Stimulated activated CD8-positive, alpha-beta memory T cell treated with anti-CD3 and anti-CD28 coated beads, Interleukin-4, amount 100 ng/mL, for 4 hours (primary cell): ENCODE measurements at places on chromosomes 5 and 9.

DNA sequence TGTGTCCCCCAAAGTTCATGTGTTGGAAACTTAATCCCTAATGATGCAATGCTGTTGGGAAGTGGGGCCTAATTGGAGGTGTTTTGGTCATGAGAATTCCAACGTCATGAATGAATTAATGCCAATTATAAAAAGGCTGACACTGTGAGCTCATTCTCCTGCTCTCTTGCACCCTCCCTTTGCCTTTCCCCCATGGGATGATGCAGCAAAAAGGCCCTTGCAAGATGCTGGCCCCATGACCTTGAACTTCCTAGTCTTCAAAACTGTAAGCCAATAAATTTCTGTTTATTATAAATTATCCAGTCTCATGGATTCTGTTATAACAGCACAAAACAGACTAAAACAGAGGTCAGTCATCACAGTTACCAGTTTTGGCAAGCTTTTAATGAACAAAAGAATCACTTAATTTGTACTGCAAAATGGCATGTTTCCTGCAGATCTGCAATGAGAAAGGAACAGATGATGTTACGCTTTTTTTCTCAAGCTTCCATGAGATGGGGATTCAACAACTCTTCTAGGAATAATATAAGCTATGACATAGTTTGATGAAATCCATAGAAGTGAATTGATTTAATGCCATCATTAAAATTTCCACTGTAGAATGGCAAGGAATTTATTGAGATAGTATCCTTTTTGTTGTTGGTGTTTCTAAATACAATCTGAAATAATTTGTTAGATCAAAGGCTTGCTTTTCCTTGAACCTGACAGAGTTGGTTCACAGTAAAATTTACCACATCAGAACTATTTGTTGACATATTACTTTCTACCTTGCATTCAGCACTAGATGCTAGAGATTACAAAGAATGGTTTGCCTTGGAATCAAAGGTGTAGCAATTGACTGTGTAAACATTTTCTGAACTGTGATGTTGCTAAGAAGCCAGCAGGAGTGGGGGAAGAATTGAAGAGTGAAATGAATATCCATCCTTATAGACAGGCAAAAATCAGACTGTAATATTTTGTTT lies 29.3 kb upstream of the RFK start:
- DNase-seq = no peak

- DNase-seq = no peak
Observed at GRCh38 chr5:58114324-58114723, 345.6 kb downstream of the PLK2 start.

- DNase-seq = no peak
Observed at GRCh38 chr5:173535166-173535975, 81.1 kb downstream of the BOD1 start.

GRCh38 chr5:21125238-21125983 lies 1137.4 kb upstream of the CDH18 start:
- no peak for DNase-seq

- DNase-seq = no peak
Observed at GRCh38 chr5:172867761-172868435, 33.8 kb downstream of the ERGIC1 start.

DNA sequence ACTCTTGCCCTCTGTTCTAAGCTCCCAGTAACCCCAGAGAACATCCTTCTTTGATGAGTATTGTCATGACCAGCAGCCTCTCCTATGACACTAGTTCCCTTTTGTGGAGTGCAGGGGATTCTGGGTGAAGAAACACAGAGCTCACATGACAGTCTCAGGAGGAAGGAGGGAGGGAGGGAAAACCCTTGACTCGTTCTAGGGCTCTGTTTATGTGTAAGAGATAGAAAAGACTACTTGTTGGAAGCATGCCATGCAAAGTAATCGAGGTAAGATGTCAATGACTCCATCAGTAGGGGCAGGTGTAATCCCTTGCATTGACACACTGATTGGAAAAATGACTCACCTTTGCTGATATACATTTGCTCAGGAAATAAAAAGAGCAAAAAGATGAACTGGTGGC lies 190.2 kb upstream of the ELL2 start:
- no peak for DNase-seq

GRCh38 chr5:108560166-108560565 lies 178.3 kb upstream of the FBXL17 start:
- DNase-seq = no peak

DNA sequence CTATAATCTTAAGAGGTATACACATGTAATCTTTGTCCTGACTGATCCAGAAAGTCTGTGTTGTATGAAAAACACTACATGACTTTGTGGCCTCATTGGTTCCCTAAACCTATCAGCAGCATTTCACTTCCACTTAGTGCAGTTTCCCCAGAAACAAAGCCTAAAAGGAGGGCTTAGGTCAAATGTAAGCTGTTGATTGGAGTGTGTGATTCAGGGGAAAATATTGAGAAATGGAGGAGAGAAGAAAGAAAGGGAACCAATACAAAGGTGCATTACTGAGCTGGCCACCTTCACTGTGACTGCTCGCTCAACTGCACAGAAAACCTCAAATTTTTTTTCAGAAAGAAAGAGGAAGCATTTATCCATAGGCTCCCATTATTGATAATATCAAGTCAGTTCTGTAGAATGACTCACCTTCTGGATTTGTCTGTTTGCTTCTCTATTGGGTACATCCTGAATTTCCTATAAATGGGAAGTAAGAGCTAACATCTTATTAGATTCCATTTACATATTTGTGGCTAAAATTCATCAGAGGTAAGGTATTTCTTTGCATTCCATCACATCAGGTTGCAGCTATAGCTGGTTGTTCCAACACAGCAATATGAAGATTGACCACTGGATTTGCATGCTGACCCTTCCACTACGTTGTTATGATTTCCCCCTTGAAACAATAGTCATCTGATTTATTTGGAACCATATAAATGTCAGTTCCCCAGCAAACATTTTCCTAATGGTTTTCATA lies 10.3 kb upstream of the FST start:
- no peak for DNase-seq

GRCh38 chr9:124870723-124871122 lies 8.8 kb downstream of the ARPC5L start:
- no peak for DNase-seq

- no peak for DNase-seq
Observed at GRCh38 chr5:180665682-180666404, 16.4 kb upstream of the FLT4 start.

GRCh38 chr5:90689064-90689463 lies 130.5 kb downstream of the ADGRV1 start:
- DNase-seq = no peak

GRCh38 chr9:88783711-88784083 lies 207.6 kb upstream of the S1PR3 start:
- no peak for DNase-seq

GRCh38 chr5:74430631-74431289 lies 209.8 kb downstream of the ENC1 start:
- DNase-seq = no peak

- DNase-seq = no peak
Observed at GRCh38 chr5:6820851-6821479, 107.7 kb downstream of the TENT4A start.

DNA sequence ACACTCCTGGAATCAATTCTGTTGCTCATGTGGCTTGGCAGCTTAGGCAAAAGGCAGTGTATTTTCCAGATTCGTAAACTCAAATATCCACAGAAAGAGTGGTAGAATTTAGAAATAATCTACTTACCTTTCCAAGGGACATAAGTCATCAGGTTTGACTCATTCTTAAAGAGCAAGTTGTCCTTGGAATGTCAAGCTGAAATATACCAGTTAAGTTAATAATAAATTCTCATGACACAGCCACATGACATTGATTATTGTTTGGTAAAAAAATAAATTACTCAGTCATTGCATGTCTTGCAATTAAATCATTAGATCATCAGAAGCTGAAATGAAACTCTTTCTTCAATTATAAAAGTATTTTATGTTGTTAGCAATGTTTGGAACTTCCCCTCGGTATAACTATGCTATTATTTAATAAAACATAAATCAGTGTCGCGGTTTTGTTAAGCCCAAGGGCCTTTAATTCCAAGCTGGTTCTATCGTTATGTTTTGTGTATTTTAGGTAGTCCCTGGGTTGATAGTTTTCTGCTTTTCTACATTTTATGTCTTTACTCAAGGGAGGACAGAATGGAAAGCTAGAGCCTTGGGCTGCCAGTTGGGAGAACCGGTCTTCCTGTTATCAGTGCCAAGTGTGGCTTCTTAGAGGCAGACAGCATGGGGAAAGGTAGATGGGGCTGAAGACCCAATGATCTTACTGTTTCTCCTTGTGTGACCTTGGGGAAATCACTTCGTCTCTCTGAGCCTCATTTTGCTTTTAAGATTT lies 79.3 kb upstream of the PRLR start:
- DNase-seq = no peak

DNA sequence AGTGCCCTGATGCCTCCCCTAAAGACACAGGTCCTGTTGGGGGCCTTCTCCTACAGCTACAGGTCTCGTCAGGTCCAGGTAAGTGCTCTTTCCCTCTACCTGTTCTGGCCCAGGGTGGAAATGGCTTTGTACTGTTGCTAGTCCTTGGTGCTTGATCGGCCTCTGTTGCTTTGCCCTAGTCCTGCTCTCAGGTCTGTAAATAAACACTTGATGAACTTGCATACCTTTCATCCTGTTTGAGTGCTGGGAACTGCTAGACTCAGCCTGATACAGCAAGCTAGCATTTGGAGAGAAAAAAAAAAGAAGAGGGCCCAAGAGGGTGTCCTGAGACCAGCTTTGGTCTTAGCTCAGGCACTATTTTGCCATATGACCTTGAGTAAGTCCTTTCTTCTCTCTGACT lies 21.8 kb upstream of the ZNF618 start:
- DNase-seq = no peak

DNA sequence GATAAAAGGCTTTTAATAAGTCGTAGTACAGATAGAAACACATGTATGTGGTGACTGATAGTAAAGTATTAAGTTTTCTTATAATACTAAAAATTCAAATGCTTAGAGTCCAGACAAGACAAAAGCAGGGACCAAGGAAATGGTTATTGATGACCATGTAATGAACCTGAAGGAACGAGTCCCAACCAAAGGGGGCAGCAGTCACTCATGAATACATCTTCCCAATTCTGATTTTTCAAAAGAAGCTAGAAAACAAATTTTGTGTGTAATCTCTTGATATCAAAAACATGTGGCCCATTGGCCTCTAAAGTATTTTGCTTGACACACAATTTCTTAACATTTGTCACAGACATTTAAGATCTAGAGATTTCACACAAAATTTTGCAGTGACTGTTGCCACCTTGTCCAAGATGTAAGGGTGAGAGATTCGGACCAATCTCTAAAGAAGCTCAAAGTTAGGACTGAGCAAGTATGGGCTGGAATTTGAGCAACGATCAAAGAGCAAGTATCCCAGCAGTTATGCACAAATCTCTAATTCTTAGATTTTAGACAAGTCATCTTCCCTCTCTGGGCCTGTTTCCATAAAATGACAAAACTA lies 66.8 kb downstream of the ARL15 start:
- no peak for DNase-seq

GRCh38 chr5:40477856-40478546 lies 201.7 kb upstream of the PTGER4 start:
- no peak for DNase-seq

DNA sequence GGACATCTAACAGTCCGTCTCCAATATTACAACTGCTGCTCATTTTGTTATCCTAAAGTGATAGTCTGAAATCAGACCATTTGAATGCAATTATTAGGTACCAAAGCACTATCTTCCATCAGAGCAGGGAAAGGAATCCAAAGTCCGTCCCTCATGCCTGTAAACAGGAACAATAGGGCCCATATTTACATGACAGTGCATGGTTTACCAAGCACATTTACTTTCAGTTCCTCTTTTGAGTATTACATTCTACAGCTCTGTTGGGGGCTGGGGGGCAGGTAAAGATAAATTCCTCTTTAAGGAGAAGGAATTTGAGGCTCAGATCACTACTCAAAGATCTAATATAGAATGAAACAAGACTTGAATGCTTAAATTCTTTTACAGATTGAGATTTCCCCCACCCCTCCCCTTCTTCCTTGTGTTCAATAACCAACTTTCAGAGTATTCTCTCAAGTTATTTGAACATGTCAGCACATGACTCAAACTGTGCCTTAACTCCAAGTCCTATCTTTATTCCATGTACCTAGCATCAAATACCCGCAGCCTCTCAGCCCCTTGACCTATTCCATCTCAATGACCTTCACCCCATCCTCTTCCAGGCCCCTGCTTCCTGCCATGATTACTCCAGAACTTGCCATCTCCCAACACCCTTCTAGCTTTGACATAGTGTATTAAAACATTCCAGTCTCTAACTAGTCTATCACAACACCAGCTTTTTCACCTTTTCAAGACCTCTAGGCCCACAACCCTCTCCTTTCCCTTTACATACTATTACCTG lies 71.0 kb downstream of the BRINP1 start:
- no peak for DNase-seq

DNA sequence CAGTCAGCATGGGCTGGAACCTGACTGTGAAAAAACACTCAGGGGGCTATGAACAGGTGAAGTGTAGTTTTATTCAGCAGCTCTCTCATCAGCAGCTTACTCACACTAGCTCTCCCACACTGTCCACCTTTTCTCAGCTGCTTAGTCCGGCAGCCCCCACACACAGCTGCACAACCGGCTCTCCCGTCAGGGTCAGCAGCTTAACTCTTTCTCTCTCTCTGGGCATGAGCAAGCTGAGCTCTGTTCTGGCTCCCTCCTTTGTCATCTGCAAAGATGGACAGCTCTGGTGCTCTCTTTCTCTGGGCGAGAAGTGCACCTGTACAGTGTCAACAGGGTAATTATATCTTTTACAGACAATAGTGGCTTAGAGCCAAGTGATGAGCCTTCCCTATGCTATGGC lies 8.2 kb downstream of the DMAC1 start:
- DNase-seq = no peak

- no peak for DNase-seq
Observed at GRCh38 chr5:159861086-159861485, 55.2 kb upstream of the ADRA1B start.

DNA sequence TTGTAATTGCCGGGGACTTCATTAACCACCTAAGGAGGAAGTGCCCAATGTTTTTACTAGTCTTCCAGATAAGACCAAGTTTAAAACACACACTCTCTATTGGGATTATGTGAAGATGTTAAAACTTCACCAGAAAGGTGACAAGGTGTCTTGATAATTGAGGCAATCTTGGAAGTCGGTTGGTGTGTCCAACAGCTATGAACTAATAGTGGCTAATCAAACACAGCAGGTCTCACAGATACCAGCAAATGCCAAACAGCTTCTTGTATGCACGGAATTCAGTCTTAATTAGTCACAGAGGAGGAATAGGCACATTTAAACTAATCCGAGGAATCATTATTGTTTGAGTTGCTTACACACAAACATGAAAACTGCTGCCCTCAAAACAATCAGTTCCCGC lies 214.5 kb downstream of the SEC61B start:
- no peak for DNase-seq

GRCh38 chr9:89116805-89117192 lies 61.8 kb downstream of the SHC3 start:
- no peak for DNase-seq

DNA sequence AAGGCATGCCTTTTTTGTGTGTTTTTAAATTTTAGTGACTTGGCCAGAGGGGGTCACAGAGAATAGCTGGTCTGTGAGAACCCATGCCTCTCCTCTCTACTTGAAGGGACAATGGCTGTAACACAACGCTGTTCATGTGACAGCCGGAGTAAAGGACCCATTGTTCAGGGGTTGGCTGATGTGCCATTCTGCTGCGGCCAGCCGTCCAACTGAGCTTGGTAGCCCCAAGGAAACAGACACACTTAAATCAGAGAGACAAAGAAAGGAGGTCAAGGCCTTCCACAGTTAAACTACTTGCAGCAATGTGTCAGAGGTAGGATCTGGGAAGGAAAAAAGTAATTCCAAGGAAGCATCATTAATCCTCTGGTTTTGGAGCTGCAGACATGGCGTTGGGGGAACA lies 8.1 kb downstream of the MEGF10 start:
- DNase-seq = no peak
